Stimulated activated CD4-positive, alpha-beta T cell treated with anti-CD3 and anti-CD28 coated beads, Interleukin-2, amount 100 ng/mL, for 24 hours (primary cell): ENCODE measurements at places on chromosomes 16 and 17.

DNA sequence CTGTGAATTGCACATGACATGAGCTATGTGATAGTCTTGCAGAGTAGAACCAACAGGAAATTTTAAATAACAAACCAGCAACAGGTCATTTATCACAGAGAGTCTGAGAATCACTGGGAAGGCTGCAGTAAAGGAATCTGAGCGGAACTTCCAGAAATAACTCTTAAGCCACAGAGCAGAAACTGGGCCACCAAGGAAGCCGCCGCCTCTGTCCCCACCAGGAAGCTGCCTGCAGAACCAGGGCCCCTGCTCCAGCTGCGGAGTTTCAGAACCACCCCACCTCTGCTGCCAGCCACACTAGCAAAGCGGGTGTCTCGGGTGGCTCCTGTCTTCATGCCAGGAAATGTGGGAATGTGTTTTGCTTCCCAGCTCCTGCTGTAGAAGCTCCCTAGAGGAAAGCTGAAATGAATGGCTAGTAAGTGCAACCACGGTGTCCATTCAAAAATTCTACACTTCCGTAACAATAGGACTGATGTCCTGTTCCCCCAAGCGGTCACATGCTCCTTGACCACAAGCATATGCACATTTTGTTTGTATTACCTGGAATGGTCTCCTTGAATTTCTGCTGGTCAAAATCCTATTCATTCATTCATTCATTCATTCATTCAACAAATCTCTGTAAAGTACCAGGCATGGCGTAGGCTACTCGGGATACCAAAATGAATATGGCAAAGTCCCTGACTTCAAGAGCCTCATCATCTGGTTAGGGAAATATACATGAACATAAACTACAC, 7.7 kb upstream of the ITPRIPL2 start:
- DNase-seq: no peak

DNA sequence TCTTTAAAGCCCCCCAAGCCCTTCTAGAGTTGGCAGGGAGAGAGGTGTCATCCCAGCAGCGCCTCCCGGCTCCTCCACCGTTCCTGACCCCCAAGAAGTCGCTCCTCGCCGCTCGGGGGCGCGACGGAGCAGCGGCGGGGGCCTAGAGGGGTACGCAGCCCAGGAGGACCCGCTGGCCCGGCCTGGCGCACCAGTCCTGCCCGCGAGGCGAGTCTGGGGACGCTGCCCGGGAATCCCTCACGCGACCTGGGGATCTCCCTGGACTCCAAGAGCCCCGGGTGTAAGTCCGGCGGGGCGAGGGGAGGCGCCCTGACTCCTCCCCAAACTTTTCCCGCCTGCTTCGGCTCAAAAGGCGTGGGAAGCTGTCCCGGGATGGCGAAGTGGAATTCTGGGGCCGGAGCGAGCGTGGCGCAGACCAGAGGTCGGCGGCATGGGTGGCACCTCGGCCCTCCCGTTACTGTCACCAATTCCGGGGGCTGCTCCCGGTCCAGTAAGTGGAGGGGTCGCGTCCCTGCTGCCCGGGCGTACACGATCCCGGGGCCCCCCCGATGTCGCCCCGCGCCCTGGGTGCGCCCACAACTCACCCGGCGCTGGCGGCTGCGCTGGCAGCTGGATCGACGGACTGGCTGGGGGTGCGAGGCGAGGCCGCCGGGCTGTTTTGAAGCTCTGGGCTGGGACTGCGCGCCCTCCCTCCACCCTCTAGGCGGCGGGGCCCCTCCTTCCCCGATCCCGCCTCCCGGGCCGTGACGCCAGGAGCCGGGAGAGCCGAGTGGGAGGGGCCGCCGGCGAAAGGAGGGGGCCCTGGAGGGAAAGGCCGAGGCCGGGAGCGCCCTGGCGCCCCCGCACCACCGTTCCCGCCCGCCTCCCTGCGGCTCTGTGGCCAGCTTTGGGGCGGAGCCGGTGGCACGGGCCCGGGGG, at the start of gene EMP2:
Gene EMP2 (minus strand): TSS at position 634 of the 918 bp plus-strand sequence. CDS start 32,981 bp downstream, outside the sequence.
- peak; percentile 18 for DNase-seq

- no peak for DNase-seq
Measured at GRCh38 chr17:80083136-80083661, 18.2 kb upstream of the GAA start.

GRCh38 chr16:4556112-4556511, at the start of gene C16orf96:
Gene C16orf96, plus strand, starts transcription at chr16:4556340. Its CDS starts 150 bp downstream, at chr16:4556490.
- no peak for DNase-seq

GRCh38 chr17:53148058-53148457, 674.7 kb upstream of the KIF2B start:
- DNase-seq: no peak

DNA sequence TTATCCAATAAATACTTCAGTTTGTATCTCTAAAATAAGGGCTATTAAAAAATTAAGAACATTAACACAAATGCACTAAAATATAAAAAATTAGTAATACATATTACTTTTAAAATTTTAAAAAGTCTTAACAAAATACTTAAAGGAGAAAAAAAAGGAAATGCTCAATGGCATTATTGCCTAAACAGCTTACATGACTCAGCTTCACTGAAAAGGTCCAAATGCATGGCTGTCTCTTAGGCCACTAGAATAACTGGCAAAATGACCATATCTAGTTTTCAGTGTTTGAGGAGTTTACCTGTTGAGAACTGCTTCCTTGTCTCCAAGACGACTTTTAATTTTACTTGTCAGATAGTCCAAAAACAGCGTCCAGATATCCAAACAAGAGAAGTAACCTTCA, 66.0 kb downstream of the XPO6 start:
- no peak for DNase-seq

- no peak for DNase-seq
Measured at GRCh38 chr16:53542283-53542682, 39.3 kb upstream of the AKTIP start.

DNA sequence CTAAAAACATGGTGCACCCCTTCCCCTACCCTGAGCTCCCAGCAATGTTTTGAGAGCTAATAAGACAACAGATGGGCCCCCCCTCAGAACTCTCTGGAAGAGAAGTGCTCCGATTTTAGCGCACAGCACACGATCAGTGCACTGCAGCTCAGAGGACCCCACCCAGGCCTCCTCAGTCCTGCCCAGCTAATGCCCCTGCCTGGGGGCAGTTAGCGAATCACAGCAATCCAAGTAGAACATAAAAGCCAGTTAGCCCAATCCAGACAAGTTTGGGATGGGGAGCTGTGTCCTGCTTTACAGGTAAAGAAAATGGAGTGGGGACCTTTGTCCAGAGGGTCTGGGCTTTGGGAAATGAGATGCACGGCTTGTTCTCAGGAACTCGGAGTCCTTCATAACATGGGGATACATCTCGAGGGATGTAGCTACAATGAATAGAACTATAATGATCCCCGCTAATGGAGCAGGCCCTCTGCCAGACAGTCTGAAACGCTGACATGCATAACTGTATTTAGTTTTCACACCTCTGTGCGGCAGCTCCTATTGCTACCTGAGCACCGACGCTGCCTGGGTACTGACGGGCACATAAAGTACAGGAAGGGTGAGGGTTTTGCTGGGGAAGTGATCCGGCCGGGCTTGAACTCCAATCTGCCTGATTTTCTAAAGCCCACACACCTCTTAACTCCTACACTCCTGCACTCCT, 29.7 kb upstream of the CDC42EP4 start:
- DNase-seq: no peak

DNA sequence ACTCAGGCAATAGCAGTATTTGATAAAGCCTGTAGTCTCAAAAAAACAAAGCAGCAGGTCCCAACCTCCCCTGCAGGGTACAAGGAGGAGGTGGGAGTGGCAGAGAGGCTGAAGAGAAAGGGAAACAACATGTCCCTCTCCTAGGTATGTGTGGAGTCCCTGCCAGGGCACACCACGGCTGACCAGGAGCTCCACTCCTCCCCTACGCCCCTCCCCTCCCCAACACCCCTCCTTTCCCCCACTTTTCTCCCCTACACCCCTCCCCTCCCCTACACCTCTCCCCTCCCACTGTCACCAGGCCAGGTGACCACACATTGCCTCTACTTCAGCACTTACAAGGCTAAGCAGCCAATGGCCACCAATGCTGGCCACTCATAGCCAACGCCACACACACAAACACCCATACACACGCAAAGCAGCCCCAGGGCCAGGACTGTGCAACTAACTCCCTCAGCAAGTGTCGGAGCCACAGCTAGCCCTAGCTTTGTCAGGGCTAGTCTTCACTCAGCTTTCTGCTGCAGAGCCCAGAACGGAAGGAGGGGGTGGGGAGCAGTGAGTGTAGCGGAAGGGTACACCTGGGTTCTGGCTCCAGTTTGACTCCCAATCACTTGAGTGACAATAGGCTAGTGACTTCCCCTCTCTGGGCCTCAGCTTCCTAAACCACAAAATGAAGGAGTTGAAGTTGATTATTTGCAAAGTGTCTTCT, 8.2 kb downstream of the CAVIN1 start:
- peak; percentile 64 for DNase-seq

DNA sequence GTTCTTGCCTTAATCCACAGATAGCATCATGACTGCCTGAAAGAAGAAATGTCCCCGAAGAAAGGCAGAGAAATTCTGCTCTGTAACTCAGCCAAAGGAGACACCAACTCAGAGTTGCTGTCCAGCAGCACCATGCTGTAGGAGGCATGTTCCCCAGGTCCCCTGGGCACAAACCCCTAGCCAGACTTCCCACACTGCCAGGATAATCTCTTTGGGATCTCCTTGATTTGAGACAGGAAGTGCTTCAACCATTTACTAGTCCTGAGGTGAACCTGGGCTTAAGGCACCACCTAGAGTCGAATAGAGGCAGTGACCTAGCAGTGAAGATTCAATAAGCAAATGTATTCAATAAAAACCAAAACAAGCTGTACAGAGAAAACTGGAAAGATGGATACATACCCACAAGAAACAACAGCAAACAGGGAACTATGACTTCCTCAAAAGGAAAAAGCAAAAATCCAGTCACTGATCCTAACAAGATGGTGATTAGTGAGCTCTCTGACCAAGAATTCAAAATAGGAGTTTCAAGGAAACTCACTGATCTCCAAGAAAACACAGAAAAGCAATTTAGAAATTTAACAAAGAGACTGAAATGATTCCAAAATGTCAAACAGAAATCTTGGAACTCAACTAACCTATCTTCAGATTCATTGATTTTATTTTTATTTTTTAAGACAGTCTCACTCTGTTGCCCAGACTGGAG, 5.7 kb downstream of the OR4D2 start:
- DNase-seq: peak; percentile 38

GRCh38 chr16:31138621-31139578, 3.4 kb upstream of the PRSS8 start:
- no peak for DNase-seq

DNA sequence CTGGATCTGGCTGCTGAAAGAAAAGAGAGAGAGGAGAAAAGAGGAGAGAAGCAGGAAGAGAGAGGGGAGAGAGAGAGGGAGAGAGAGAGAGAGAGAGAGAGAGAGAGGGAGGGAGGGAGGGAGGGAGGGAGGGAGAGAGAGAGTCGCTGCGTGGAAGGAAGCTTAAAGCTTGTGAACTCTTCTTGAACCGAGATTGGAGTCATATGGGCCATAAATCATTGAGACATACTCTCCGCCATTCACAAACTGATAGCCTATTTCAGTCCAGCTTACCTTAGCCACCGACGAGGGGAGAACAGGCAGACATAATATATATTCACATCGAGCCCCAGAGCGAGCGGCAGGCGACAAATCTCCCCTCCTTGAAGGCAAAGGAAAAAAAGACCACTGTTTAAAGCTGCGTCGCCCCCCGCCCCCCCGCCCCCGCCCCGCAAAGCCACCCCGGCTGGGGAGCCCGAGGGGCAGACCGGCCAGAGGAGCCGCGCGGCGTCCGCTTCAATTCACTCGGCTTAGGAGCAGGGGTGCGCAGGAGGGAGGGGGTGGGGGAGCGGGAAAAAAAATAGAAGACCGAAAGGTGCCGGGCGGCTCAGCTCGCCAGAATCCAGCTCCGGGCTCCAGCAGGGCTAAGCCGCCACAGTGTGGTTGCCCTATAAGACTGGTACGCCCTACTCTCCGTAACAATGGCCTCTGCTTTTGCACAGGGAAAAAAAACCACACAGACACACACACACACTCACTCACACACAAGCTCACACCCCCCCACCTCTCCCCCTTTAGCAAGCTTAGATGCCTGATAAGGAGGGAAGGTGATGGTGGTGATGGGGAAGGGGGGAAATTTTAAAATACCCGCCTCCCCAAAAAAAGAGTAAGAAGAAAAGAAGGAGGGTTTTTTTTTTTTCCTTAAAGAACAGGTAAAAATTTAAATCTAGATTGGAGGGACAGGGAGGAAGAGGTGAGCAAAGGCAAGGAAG, 10.6 kb upstream of the HOXB2 start:
- DNase-seq: no peak

GRCh38 chr16:48393485-48394354, 8.5 kb upstream of the SIAH1 start:
- DNase-seq: no peak

DNA sequence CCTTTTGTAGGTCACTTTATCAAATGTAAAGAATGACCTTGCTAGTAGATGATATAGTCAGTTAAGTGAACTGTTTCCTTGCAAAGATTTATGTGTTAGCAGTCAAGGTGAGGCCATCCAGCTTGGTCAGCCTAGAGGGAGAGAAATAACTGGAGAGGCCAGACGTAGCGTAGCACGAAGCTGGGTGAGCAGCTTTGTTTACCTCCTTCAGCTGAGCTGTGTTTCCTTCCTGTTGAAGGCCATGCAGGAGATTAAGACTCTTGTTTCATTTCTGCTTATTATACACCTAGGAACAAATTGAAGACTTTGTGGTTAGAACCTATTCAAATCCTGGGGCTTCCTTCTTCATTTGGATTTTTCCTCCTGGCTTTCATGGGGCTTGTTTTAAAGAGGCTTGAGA, 267.1 kb downstream of the PHKB start:
- DNase-seq: no peak

- DNase-seq: no peak
Measured at GRCh38 chr16:81928271-81928918, 82.9 kb downstream of the SDR42E1 start.

- no peak for DNase-seq
Measured at GRCh38 chr16:25035494-25036405, 20.6 kb upstream of the ARHGAP17 start.

GRCh38 chr17:62791767-62792446, 16.2 kb downstream of the MARCHF10 start:
- DNase-seq: no peak

DNA sequence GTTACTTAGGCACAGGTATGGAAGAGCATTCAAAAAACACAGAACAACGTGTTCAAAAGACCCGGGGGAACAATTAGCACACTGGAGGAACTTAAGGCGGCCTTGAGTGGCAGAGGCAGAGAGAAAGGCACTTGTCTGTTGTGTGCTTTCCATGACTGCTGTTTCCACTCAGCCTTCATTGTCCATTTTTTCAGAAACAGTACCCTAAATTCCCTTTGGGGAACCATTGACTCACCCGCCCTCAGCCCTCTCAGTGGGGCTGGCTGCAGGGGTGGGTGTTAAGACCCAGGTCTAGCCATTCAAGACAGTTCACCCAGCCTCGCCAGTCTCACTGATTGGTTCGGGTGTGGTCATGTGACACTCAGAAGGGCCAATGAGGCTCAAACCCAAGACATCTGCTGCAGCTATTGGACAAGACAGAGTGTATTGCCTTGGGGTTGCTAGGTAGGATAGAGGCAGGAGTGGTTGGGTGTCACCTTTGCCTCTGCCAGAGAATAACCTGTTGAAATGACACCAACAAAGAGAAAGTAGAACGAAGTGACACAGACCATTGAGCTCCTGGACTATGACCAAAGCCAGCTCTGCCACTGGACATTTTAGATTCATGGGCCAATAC, 19.6 kb upstream of the CEP20 start:
- peak; percentile 22 for DNase-seq

- no peak for DNase-seq
Measured at GRCh38 chr17:32529604-32530003, 42.8 kb downstream of the CDK5R1 start.

- no peak for DNase-seq
Measured at GRCh38 chr17:888998-889441, 90.6 kb downstream of the NXN start.

GRCh38 chr17:62703776-62704380, 76.4 kb downstream of the MRC2 start:
- peak; percentile 75 for DNase-seq

GRCh38 chr17:66549731-66550207, 247.4 kb downstream of the PRKCA start:
- no peak for DNase-seq
